ENCODE measurements at places on chromosomes 11 and 22.

DNA sequence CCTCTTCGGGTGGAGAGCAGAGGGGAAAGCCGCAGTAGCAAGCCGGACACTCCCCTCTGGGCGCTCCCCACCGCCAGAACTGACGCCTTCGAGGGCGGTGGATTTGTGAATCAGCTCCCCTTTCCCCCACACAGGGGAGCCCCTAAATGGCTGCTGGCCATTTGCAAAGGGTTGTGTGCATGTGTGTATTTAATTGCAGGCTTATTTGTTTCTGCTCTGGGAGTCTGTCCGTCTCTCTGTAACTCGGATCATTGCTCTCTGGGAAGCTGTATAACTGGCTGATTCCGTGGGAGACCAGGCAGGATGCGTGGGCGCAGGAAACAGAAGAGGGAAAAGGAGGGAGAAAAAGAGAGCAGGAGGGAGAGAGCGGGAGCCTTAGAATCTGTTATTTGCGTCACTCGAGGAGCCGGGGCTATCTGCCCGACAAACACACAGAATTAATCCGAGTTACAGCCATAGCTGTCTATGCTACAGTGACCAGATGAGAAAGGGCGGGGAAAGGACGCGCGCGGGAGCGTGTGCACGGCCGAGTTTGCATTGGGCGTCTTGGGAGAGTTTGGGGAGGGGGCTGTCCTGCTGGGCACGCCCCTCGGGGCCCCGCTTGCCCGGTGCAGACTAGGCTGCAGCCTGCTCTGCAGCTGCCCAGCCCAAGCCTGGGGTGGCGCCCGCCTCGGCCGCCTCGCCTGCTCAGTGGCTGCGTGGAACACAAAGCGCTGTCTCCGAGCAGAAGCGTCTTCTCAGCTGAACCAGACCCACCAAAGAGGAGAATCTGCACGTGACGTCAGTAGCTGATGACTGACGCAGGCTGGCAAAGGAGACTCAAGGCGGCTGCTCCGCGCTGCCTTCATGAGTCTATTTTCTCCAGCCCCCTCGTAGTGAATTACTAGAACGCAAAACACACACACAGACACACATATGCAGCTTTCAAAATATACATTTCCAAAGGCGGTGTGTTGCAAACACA, 105.3 kb upstream of the HSD17B12 start:
- no peak for DNase-seq

- DNase-seq = no peak
These were observed 57.4 kb downstream of the LRP5 start for GRCh38 chr11:68369756-68370155.

GRCh38 chr22:46414704-46415103, 79.2 kb downstream of the TRMU start:
- DNase-seq = no peak

DNA sequence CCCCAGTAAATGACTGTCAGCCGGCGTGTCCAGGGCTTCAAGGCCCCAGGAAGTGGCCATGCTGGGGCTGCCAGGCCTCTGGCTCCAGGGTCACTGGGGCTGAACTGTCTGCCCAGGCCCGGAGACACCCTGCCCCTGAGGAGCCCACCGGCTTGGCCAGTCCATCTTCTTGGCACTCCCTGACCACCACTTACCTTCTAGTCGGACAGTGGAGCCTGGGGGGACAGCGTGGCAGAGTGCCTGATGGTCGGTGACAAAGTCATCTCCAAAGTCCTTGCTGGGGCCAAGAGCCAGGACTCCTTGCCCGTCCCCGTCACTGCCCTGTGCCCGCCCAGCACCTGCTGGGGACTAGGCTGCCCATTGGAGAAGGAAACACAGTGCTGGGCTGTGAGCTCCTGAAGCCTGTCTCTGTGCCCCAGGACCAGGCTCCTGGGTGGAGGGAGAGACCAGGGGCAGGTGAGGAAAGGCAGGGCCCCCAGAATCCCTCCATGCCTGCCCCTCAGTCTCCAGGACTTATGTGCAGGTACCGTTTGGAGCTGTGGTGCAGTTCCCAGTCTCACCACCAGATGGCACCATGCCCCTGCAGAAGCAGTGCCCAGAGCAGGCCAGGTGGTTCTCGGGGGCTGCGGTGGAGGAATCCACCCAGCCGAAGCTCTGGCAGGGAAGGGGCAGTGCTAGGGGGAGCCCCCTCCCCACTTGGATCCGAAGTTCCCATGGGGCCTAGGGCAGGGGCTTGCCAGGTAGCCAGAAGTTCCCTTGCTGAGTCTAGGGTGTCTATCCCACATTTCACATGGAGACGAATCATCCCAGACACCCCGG, 6.0 kb upstream of the CCDC188 start:
- peak; percentile 87 for DNase-seq

GRCh38 chr11:42205518-42205917, 746.1 kb upstream of the LRRC4C start:
- no peak for DNase-seq

GRCh38 chr11:64415286-64415685, 56.3 kb downstream of the RPS6KA4 start:
- DNase-seq = no peak

DNA sequence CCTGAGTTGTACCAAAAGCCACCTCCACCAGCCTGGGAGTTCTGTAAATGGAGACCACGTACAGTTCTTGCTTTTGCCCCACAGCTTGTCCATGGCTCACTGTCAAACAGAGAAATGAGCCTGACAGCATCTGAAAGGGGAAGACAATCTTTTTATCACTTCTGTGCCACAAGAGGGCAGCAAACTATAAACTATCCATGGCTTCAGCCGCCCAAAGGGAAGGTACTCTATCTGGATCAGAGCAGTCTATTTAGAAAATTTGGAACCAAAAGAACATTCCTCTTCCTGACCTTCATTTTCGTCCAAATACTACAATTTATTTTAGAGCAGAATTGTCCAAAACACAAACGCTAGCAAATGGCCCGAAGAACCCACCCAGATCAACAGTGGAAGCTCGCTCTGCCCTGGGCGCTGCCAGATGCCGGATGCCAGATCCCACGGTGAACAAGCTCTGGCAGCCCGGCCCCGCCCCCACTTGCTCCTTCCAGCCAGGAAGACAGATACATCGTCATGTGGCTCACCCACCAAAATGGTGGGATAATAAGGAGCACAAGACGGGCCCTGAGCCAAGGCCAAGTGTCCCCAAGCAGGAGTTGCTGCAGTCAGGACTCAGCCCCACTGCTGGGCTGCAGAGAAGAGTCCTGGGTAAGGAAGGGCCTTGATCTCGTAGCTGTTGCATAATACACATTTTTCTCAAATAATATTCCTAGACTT, 23.9 kb upstream of the SCGB1A1 start:
- no peak for DNase-seq

DNA sequence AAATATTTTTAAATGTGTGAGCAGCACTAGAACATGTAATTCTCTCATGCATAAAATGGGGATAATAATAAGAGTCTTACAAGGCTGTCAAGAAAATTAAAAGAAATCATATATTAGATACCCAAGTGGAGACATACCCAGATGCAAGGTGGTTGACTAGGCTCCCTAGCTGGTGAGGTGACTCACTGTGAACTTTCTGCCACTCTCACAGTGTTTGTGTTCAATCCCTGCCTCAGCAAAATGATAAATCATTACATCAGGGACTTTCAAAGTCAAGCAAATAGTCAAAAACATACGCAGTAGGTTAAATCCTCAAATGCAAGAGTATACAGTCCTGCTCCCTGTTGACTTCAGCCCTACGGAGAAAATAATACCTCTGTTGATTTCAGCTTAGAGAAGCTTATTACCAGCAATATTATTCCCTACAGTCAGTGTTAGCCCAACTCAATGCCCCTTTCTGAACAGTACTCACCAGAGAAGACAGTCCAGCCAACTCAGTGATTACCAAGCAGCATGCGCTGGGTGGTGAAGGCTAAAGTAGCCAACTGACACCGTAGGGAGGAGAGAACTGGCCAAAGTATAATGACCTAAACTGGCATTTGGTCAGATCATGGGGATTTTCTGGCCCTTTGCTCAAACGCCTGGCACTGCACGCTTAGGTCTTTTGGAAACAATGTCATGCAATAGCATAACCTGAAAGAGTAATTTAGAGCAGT, 73.1 kb upstream of the BARX2 start:
- no peak for DNase-seq

GRCh38 chr22:17774926-17775685, 837 bp upstream of the BID start:
- no peak for DNase-seq

DNA sequence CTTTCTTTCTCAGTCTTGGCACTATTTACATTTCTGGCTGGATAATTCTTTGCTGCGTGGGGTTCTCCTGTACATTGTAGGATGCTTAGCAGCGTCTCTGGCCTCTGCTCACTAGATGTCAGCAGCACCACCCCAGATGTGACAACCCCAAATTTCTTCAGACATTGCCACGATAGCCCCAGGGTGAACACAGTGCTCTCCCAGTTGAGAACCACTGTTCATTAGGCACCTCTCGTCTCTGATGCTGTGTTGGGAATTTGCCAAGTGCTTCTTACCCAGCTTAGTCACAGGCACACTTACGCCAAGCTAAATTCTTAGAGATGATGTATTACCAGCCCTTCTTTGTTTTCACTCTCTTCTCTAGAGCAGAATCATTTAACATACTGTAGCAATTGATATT, 9.4 kb downstream of the TRIM6 start:
- DNase-seq = no peak

DNA sequence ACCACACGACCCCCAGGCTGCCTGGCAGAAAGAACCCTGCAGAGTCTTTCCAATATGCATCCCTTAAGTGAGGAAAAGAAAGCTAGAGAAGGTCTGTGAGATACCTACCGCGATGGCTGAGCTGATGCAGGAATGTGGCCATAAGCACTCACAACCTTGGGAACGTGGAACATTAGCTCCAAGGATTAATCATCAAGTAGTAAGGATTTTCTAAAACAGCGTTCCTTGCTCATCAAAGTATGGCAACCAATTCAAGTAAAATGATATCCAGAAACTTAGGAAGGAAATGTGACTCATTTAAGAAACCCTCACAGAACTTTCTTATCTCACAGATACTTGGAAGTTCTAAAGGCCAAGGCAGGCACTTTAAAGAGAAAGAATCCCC, 12.8 kb downstream of the PACSIN2 start:
- no peak for DNase-seq

GRCh38 chr22:35683560-35683959, 34.1 kb upstream of the APOL5 start:
- no peak for DNase-seq

- no peak for DNase-seq
These were observed 889.4 kb upstream of the TENM4 start for GRCh38 chr11:80330264-80330663.

DNA sequence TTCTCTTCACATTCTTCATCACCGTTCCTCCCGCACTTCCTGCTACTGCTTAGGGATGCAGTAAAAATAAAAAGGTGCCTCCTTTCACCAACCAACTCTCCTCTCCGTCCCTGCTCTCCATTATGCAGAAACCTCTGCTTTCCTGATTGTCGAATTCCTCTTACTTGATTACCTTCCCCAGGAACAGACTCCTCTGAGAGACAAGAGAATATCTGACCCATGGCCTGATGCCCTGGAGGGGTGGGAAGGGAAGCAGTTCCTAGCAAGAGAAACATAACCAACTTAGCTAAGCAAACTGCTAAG, 80.9 kb downstream of the TRIM29 start:
- no peak for DNase-seq

GRCh38 chr11:72069787-72070251, 10.5 kb downstream of the NUMA1 start:
- DNase-seq = no peak

DNA sequence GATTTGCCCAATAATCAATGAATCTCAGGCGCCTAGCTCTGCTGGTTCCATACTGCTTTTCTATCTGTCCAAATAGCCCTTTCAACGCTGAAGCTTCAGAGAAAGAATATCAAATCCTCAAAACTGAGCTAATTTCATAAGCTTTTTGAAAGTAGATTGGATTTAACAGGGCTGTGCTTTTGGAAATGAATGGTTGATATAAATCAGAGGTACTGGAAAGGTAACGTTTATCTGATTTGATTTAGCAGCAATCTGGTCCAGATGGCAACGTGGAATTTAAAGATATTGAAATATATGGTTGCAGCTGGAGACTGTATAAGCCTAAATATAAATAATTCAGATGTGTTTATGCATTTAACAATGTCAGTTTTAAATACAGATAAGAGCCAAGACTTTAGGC, 229.5 kb upstream of the MPPED2 start:
- DNase-seq = no peak

All from stimulated activated CD8-positive, alpha-beta memory T cell treated with anti-CD3 and anti-CD28 coated beads, Interleukin-4, amount 100 ng/mL, for 1 hour (primary cell).